Hematopoietic multipotent progenitor cell treated with erythropoietin and hydrocortisone succinate and interleukin-3 and kit ligand, for 6 days (in vitro differentiated cells): ENCODE measurements at places on chromosomes 2 and 18.

- no peak for DNase-seq
Measured at GRCh38 chr2:36147670-36148390, 207.7 kb upstream of the CRIM1 start.

GRCh38 chr2:217218269-217219163 lies 358.7 kb upstream of the TNP1 start:
- DNase-seq: peak; percentile 93

- DNase-seq: no peak
Measured at GRCh38 chr2:114609801-114610200, 167.4 kb downstream of the DPP10 start.

DNA sequence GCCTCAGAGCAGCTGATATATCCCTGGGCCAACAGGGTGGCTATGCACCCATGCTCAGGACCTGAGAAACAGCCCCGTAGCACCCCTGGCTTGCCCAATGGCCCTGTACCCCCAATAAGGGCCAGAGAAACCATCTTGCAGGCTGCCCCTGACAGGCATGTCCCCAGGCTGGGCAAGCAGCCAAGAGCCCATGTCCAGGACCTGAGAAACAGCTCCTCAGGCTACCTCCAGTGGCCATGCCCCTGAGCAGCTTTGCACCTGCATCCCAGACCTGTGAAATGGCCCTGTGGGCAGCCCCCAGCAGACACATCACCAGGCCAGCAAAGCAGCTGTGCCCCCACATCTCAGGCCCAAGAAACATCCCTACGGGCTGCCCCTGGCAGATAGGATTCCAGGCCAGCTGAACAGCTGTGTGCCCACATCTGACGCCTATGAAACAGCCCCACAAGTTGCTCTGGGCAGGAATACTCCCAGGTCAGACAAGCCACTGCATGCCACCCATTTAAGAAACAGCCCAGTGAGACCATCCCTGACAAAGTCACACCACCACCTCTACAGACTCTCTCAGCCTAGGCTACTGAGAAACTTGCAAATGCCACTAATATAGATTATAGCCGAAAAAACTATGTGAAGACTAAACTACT lies 84.1 kb downstream of the TMEM237 start:
- DNase-seq: no peak

GRCh38 chr2:96205888-96206287 lies 2.7 kb downstream of the STARD7 start:
- DNase-seq: peak; percentile 29

- peak; percentile 22 for DNase-seq
Measured at GRCh38 chr2:155391613-155392130, 693.2 kb downstream of the KCNJ3 start.

GRCh38 chr2:190094316-190094871 lies 31.9 kb upstream of the MSTN start:
- DNase-seq: no peak

GRCh38 chr2:100603414-100603813 lies 40.6 kb downstream of the PDCL3 start:
- no peak for DNase-seq

GRCh38 chr2:2861666-2862240 lies 515.9 kb downstream of the EIPR1 start:
- DNase-seq: no peak

GRCh38 chr2:163259489-163259888 lies 420.9 kb upstream of the KCNH7 start:
- DNase-seq: no peak

- no peak for DNase-seq
Measured at GRCh38 chr18:9835113-9835755, 50.5 kb upstream of the TXNDC2 start.

- DNase-seq: no peak
Measured at GRCh38 chr2:9941196-9941995, 10.1 kb upstream of the GRHL1 start.

- DNase-seq: no peak
Measured at GRCh38 chr2:226355600-226355999, 444.0 kb downstream of the IRS1 start.

GRCh38 chr18:3593381-3593903 lies 143.5 kb downstream of the TGIF1 start:
- DNase-seq: no peak

DNA sequence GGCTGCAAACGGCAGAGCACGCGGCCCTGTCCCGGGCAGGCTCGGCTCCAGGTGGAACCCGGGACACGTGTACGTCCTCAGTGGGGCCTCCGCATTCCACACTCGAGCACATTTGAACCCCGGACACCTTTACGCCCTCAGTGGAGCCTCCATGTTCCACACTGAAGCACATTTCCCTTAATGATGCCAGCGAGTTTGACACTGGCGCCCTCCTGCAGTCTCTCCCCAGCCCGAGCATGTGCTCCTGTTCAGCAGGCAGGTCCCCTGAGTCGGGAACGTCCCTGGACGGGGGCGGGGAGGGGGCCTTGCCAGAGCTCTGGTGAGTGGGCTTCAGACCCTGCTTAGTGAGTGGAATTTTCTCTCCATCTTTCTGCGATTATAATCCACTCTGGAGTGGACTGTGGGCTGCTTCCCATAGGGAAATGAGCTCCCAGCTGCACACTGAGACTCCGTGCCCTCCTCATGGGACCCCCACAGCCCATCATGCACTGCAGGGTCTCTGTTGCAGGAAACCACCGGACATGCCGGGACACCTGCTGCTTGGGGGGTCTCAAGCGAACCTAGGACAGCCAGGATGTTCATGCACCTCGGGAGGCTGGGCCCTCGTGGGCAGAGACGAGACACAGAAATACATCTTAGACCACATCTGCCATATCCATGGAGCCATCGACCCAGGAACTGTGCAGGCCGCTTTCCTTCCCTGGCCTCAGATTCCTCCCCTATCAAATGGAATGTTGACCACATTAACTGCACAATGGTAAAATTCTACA lies 70.3 kb upstream of the SNTG2 start:
- DNase-seq: no peak

DNA sequence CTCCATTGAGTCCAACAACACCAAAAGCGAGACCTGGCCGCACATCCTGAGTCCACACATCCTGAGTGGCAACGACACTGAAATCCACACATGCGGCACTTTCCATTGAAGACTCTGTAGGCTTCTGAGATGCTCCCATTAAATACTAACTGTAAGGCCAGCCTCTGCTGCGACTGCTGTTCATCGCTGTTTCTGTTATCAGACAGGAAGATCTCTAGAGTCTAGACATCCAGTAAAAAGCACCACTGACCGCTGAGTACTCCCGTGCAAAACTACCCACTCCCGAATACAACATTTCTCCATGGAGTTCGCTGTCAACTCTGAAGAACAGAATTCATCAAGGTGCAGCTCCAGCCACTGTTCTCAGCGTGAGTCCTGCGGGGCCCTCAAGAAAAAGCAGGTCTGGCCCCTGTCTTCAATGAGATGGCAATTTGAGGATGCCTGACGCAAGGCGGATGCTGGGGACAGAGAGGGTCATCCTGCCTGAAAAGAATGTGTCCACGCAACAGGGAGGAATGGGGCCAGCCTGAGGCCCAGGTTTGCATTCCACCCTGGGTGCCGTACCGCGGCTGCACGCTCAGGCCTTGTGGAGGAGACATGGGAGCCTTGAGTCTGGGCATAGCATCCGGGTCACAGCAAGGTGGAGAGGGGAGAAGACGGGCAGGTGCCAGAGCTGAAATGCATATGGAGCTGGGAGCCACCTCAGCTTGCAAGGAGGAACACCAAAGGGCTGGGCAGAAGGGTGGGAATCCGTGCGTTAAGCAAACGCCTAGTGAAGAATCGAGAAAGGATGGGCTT lies 61.9 kb downstream of the ZNF516 start:
- no peak for DNase-seq

- DNase-seq: peak; percentile 93
Measured at GRCh38 chr2:216013080-216013909, at the start of gene MREG. TSS of gene MREG (minus strand) at chr2:216013551. CDS start at chr2:216013327, 224 bp downstream.

DNA sequence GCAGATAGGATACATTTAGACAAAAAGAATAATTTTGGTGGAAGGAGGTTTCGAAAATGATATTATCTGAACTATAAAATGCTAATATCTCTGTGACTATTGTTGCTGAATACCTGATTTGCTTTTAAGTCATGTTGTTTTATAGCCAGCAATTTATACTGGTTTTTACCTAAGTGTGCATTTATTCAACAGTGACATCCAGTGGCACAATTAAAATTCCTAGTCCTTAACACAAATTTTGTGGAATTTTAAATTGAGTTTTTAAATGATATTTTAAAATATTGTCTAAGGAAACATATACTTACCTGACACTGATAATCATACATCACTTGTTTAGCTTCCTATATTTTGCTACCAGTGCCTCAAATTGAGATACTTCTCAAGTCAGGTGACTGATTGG lies 144.8 kb downstream of the ARHGAP28 start:
- no peak for DNase-seq

DNA sequence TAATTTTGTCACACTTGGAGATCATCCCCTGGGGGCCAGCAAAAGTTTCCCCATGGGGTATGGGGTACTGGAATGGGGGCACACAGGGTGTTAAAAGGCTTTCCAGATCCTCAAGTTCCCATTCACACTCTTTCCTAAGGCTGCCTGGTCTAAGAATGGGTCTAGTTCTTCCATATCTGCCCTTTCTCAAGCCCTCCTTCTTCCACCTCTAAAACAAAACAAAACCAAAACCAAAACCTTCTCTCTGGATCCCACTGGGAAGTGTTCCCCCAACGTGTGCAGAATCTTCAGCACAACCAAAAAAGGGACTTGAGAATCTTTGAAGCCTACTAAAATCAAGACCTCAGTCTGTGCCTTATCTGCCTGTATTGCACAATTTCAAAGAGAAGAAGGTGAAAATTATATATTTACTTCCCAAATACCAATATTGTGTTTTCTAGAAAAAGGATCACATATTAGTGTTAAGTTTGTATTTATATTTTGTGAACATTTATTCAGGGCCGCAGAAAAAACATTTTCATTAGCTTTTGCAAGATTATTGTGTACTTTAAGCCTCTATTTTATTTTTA lies 207.2 kb upstream of the TCF4 start:
- no peak for DNase-seq

- peak; percentile 87 for DNase-seq
Measured at GRCh38 chr2:223837287-223838061, at the start of gene AP1S3. TSS of gene AP1S3 (minus strand) at chr2:223837582. CDS start at chr2:223837450, 132 bp downstream.

DNA sequence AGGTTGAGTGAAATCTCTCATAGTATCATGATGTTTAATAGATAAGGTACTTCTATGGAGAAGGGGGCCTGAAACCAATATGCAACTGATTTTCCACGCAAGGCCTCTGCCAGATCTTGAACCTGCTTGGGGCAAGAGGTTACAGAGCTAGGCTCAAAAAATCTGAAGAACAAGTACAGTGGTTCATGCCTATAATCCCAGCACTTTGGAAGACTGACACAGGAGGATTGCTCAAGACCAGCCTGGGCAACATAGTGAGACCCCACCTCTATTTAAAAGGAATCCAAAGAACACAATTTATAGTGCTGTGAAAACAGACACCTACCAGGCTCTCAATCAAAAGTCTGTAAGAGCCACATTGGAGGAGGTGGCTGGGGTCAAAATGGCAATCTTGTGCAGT lies 28.6 kb downstream of the HADHA start:
- no peak for DNase-seq

DNA sequence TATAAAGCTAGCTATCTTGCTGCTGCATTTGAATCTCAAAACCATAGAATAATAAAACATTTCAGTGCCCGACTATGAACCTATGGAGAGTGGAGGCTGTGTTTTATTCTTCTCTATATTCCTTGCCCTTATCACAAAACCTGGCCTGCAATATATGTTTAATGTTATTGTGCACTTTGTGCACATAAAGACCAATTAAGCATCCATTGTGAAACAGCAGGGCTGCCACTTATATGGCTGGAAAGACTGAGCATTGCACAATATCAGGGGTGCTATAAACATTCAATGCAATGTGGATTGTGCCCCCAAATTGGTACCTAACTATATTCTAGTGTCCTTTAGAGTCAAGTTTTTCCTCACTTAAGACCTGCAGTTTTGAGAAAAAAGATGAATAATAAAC lies 83.2 kb downstream of the RDH14 start:
- no peak for DNase-seq

- no peak for DNase-seq
Measured at GRCh38 chr2:157853211-157853610, 22.9 kb downstream of the ACVR1 start.

DNA sequence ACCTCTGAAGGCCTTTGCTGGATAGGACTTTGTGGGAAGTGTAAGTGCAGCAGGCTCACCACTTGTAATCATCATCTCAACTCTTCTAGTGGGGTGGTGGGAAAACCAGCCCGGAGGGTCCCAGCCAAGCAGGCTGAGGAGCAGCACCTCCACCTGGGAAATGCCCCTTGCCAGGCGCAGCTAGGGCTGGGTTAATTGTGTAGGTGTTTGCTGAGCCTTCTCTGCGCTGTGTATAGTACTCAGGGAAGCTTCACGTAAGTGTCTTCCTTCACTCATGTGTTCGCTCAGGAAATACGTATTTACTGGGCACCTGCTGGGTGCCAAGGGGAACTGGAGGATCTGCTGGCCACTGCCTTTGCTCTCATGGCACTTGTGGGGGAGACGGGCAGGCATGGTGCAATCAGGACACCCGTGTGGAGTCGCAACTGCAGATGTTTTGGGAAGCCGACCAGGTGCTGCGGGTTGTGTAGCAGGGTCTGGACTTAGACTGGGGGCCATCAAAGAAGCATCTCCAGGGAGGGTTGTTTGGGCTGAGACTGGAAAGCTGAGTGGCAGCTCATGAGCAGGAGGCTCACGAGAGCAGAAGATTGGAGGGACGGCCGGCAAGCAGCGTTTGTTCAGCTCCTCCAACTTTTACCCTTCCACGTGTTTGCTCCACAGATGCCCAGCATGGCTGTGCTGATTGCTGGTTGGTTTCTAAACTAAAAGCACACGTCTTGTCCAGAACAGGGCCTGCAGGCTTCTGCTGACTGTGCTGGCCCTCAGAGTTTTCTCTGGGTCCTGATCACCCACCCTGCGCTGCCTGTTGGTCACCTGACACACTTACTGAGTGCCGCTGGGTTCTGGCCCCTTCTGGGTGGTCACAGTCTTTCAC lies 164.6 kb downstream of the LDLRAD4 start:
- DNase-seq: no peak

GRCh38 chr2:241801611-241802420 lies 7.2 kb upstream of the NEU4 start:
- DNase-seq: no peak

DNA sequence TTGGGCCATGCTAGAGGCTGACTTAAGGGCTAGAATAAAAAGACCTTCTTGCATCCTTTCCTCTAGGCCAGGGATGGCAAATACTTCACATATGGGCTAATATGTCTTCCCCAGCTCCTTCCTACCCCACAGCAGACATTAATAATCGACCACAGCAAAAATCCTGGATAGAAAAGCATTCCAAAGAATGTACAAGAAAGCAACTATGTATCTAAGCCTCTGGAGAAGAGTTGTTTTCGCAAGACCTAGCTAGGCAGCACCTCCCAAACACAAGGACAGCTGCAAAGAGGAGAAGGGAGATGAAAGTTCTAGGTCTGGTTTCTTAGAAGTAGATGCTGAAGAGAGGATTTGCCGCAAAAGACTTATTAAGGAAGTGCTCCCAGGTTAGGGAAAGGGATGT lies 372.6 kb downstream of the SLC4A3 start:
- DNase-seq: no peak

- DNase-seq: peak; percentile 77
Measured at GRCh38 chr2:174699993-174700766, 64.1 kb downstream of the CHRNA1 start.
